T-helper 1 cell treated with Interleukin-12 subunit alpha and Interleukin-12 subunit beta and Interleukin-4 antibody, amounts not matched to agents 30 ng/mL and 1 ng/mL, for 36 hours (primary cell): ENCODE measurements at places on chromosomes 3 and 15. TPM values are rescaled to one million over a fixed set of nuclear protein-coding genes. Genes with fewer than 3 reads are reported as not detected.

The SCN5A gene
- not detected in 2 replicates for total RNA-seq

The IQGAP1 gene
- total RNA-seq: 196 TPM in 2 replicates

The TRIM71 gene
- 0.02 TPM in 1 of 2 replicates, not detected in the other for total RNA-seq

The DAZL gene
- not detected in 2 replicates for total RNA-seq

The CD200 gene
- total RNA-seq: 14.0 and 14.8 TPM in 2 replicates

The LRTM1 gene
- not detected in 2 replicates for total RNA-seq

The KCNH8 gene
- not detected in 2 replicates for total RNA-seq

The SV2B gene
- 0.02 TPM in 1 of 2 replicates, not detected in the other for total RNA-seq

The SOX2 gene
- total RNA-seq: not detected in 2 replicates

The PLD1 gene
- 0.85 and 0.88 TPM in 2 replicates for total RNA-seq
